ENCODE measurements at places on chromosomes 3 and 15. TPM values are rescaled to one million over a fixed set of nuclear protein-coding genes. Genes with fewer than 3 reads are reported as not detected.

Gene MESP2
- 0.66 TPM for total RNA-seq

Gene SLC6A1
- 0.72 TPM for total RNA-seq

Gene TMEM44
- 20.8 TPM for total RNA-seq

Gene ST3GAL6
- 8.3 TPM for total RNA-seq

Gene FETUB
- not detected for total RNA-seq

Gene GOLGA8R
- total RNA-seq, result 0.50 TPM

Gene MGLL
- 0.94 TPM for total RNA-seq

Gene LOXL1
- 12.3 TPM for total RNA-seq

Gene OR5K4
- total RNA-seq, result not detected

Gene PP2D1
- not detected for total RNA-seq

Gene CLASP2
- 65.8 TPM for total RNA-seq

Gene KLHL40
- total RNA-seq, result not detected

Gene VPS18
- 27.3 TPM for total RNA-seq

Gene ROBO2
- total RNA-seq, result 11.7 TPM

Gene MASP1
- 3.5 TPM for total RNA-seq

Gene CELF6
- not detected for total RNA-seq

Gene CDHR4
- total RNA-seq, result 0.17 TPM

Gene CELSR3
- 27.9 TPM for total RNA-seq

Gene ZDHHC3
- total RNA-seq, result 57.7 TPM

Gene SI
- not detected for total RNA-seq

Gene TMEM108
- total RNA-seq, result 10.2 TPM

Gene LMAN1L
- total RNA-seq, result not detected

Gene EDEM1
- 18.0 TPM for total RNA-seq

Gene ACP3
- 2.5 TPM for total RNA-seq

Gene CHD2
- 87.6 TPM for total RNA-seq

Gene COL6A5
- 0.02 TPM for total RNA-seq

Gene GP9
- total RNA-seq, result not detected

Gene RBPMS2
- total RNA-seq, result 202 TPM

Gene C3orf22
- not detected for total RNA-seq

Gene LYZL4
- not detected for total RNA-seq

Gene SMAD6
- total RNA-seq, result 10.4 TPM

Gene GNB5
- total RNA-seq, result 41.4 TPM

Gene MST1R
- total RNA-seq, result 6.2 TPM

Gene CNOT10
- 38.7 TPM for total RNA-seq

Gene ARGFX
- not detected for total RNA-seq

Gene ZIC1
- total RNA-seq, result 30.3 TPM

Gene ISY1
- total RNA-seq, result 21.4 TPM

Gene TMEM158
- 18.5 TPM for total RNA-seq

Gene ZNF80
- total RNA-seq, result not detected

Gene CCR8
- total RNA-seq, result not detected
